ENCODE measurements at places on chromosomes 12 and 14. TPM values are rescaled to one million over a fixed set of nuclear protein-coding genes. Genes with fewer than 3 reads are reported as not detected.
A peak's percentile ranks its signal among the peaks of the same experiment; 100 is the strongest.

DNA sequence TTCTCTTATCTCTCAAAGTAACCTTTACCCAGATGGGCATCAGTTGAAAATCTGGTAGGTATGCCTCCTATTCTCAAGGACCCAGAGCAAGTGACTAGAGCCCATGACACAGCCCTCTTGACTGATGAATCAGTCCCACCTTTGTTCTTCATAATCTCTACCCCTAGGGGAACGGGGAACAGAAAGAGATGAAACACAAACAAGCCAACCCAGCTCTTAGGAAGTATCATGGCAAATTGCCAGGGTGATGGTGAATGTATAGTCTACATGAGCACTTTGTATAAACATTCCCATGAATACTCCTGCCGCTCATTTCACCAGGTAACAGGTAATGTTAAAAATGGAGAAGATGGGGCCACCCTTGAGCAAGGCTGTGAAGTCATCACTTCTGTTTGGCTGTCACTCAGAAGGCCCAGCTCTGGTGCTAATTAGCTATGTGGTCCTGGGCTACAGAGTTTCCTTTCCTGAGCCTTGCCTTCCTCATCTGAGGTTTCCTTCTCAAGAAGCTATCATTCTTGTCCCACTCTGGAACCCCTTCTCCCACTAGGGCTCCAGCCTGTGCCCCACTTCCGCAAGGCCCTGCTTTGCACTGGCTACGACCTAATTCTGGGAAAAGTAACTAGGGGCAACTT, 161.7 kb downstream of the ANO2 start:
- DNase-seq: no peak

DNA sequence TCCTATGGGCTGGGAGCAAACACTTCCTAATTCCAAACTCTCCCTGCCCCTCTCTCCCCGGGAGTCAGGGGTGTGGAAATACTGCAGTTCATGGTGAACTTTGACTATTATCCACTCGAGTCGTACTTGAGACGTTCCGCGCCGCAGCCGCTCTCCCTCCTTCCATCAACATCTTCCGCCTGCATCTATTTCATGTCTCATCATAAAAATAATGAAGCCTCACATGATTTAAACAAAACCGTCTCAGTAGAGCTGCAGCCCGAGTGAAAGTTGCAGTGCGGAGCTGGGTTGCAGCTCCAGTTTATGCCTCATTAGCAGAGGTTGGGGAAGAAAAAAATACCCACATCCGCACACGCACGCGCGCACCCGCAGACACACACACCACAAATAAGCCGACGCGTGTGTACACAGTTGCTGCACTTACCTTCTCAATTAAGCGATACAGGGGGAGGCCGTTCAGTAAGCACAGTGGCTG, 283 bp downstream of the LMO3 start:
- no peak for DNase-seq

DNA sequence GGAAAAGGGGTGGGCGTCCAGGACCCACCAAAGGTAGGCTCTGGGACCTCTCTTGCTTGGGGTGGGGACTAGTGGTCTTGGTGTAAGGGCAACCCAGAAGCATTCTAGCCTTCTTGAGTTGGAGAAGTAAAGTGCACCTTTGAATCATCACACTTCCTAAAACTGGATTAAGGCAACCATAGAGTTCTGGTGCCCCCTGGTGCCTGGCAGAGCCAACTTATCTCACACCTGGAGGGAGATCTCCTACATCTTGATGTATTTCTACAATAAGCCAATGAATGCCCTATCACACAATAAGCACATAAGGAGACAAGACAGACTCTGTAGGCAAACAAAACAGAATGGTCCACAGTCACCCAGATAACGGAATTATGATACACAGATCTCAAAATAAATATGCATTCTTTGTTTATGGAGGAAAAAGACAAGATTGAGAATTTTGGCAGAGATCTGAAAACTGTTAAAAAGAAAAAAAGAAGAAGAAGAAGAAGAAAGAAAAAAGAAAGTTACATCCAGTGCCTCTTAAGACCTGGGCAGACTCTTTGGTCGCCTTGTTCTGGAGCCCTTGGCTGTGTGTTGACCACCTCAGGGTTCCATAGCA, 95.9 kb upstream of the PPP2R5C start:
- peak; percentile 32 for DNase-seq

- DNase-seq: no peak
Observed at GRCh38 chr12:111430433-111431353, 25.0 kb downstream of the SH2B3 start.

DNA sequence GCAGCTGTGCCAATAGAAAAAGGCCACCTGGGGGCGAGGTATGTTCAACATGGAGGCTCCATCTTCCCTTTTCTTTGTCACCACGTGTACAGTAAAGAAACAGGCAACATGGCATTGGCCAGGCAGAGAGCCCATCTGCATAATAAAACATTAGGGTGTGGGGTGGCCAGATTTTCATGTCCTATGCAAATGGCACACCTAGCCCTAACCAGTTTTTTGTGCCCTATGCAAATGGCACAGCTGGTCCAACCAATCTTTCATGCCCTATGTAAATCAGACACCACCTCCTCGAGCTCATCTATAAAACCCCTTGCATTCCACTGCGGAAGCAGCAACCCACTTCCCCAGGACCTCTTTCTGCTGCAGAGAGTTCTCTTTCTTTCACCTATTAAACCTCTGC, 149.1 kb upstream of the RGS6 start:
- DNase-seq: no peak

DNA sequence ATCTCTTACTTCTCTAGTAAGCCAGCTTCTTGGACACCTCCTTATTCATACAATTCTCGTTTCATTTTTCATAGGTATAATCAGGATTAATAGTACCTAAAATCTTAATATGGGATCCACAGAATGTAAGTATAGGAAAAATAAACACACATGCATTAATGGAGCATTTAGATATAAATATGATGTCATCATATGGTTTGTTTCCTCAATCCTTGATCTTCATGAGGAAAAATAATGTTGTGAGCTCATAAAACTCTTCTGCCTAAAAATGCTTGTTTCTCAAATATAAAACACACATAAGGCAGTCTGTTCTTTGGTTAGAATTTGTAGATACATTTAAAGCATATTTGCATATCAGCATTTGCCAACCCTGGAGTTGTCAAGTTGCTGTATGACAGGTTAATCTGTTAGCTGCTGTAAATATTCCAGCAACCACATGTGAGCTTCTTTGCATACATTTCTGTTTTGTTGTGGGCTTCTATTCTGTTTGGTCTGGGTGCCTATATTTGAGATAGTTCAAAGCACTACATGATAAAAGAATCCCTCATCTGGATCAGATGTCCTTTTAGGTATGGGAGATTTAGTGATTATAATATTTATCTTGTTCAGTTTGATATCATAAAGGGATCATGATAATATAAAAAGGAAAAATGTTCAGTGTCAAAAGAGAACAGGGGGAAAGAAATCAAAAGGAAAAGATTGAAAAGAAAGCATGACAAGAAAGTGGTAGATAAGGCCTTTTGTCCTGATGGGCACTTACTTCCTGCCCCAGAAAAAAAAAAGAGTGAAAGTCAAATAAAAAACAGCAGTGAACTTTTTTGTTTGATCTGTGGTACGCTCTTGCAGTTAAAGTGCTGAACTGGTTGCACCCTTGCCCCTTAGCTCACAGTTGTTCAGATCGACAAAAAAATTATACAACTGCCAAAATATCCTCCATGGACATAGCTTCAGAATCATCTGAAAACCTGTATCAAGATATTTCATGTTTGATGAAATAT, 68.6 kb downstream of the ACSS3 start:
- DNase-seq: no peak

GRCh38 chr14:100802766-100803165, 23.2 kb upstream of the MEG3 start:
- DNase-seq: no peak

DNA sequence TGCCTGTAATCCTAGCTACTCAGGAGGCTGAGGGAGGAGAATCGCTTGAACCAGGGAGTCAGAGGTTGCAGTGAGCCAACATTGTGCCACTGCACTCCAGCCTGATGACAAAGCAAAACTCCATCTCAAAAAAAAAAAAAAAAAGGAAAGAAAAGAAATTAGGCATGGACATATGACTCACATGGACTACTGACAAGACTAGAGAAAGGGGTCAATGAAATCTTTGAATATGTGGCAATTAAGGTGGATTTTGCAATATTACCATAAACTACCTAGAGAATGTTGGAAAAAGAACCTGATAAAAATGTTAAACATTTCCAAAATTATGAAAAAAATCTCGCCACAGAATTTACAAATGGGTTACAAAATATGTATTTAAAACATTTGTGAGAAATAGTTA, 873.6 kb downstream of the C12orf50 start:
- DNase-seq: no peak

DNA sequence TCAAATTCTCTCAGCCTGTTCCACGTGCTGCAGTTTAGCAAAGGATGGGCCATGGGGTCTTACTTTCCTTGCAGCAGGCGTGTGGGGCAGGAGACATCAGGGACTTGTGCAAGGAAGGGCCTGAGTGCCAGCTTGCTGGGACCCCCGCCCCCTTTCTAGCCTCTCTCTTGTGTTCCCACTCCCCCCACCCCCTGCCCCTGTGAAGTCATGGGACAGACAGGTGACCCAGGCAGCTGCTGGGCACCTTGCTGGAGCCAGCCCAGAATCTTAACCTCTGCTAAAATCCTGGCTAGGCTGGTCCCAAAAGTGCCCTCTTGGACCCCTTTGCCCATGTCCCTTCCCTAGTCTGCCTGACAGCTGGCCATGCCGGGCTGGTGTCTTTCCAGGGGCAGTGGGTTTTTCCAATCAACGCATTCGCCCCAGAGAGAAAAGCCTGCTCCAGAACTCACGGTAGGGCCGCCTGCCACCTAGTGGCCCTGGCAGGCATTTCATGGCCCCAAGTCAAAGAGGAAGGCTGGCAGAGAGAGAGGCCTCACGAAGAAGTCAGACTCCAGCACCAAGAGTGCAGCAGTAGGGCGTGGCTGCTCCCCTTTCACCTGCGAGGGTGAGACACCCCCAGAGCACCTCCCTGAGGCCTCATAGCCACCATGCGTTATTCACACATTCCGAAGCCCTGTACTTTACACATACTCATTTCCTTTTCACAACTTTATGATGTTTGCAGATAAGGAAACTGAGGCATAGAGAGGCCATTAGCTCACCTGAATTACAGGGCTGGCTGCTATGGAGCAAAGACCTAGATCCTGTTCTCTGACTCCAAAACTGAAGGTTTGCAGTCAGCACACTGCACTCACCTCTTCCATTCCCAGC, 67.4 kb downstream of the LGMN start:
- peak; percentile 33 for DNase-seq

GRCh38 chr12:15634010-15634683, 155.0 kb downstream of the EPS8 start:
- DNase-seq: no peak

- DNase-seq: no peak
Observed at GRCh38 chr14:100362311-100362927, 39.3 kb downstream of the SLC25A47 start.

DNA sequence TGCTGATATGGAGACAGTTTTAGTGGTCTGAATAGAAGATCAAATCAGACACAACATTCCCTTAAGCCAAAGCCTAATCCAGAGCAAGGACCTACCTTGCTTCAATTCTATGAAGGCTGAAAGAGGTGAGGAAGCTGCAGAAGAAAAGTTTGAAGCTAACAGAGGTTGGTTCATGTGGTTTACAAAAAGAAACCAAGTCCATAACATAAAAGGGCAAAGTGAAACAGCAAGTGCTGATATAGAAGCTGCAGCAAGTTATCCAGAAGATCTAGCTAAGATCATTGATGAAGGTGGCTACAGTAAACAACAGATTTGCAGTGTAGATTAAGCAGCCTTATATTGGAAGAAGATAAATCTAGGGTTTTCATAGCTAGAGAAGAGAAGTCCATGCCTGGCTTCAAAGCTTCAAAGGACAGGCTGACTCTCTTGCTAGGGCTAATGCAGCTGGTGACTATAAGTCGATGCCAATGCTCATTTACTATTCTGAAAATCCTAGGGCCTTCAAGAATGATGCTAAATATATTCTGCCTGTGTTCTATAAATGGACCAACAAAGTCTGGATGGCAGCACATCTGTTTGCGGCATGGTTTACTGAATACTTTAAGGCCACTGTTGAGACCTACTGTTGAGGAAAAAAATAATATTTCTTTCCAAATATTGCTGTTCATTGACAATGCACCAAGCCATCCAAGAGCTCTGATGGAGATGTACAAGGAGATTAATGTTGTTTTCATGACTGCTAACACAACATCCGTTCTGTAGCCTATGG, 361.0 kb downstream of the DPF3 start:
- no peak for DNase-seq

GRCh38 chr12:26868447-26869103, 35.6 kb upstream of the ITPR2 start:
- no peak for DNase-seq

GRCh38 chr12:12240662-12241340, 26.0 kb downstream of the LRP6 start:
- no peak for DNase-seq

GRCh38 chr12:26712892-26713291, 120.1 kb downstream of the ITPR2 start:
- DNase-seq: no peak

DNA sequence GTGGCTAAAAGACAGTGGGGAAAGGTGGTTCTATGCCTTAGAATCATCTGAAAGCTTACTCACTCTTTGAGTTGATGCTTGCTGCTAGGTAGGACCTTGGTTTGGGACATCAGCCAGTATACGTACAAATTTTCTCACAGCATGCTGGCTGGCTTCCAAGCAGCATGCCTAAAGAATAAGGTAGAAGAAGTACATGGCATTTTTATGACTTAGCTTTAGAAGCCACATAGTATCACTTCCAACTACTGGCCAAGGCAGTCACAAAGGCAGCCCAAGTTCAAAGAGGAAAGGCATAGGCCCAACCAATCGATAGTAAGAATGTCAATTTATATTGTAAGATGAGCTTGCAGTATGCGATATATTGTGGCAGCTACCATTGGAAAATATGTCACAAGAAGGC, 284.2 kb upstream of the CAND1 start:
- no peak for DNase-seq

DNA sequence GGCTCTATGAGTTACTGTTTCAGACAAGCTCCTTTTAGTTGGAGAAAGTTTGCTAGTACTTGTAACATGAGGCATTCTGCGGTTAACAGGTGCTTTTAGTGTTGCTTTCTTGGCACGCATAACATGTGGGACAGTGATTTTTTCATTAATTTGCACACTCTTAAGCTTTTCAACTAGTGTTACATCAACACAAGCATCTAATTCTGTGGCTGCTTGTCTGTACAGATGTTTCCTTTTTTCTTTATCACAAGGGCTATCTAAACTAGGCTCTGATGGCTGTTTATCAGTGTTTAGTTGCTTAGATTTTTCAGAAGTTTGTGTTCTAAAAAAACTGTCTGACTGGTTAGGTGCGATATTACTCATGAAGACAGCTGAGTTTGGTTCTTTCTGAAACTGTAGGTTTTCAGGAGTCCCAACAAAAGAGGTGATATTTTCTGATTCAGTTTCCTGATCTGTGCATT, 120.1 kb downstream of the RALGAPA1 start:
- DNase-seq: no peak

- peak; percentile 28 for DNase-seq
Observed at GRCh38 chr12:19643635-19644034, 204.3 kb downstream of the AEBP2 start.

Gene SRRM4
- not detected for total RNA-seq

Gene SLC5A8
- not detected for total RNA-seq

Gene DUSP16
- total RNA-seq: 4.9 TPM

Gene AQP6
- total RNA-seq: not detected

Gene SPX
- total RNA-seq: not detected
